Stimulated activated CD4-positive, alpha-beta T cell treated with anti-CD3 and anti-CD28 coated beads, Interleukin-1b, Interleukin-23, amount 100 ng/mL, for 1 hour (primary cell): ENCODE measurements at places on chromosomes 5 and 9.

DNA sequence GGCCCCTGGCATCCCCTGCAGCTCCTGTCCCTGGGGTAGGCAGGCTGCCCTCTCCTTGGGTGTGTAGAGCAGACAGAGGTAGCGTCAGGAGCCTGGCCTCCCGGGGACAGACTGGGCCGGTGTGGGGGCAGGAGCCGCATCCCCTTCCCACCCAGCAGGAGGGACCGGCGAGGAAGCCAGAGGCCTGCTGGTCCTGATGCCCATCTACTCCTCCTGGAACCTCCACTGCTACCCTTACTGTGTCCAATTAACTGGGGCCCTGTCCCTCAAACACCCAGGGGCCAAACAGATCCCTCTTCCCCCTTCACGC, 15.6 kb downstream of the RALGDS start:
- no peak for DNase-seq

GRCh38 chr5:121160591-121160990, 691.1 kb upstream of the FTMT start:
- DNase-seq = no peak

DNA sequence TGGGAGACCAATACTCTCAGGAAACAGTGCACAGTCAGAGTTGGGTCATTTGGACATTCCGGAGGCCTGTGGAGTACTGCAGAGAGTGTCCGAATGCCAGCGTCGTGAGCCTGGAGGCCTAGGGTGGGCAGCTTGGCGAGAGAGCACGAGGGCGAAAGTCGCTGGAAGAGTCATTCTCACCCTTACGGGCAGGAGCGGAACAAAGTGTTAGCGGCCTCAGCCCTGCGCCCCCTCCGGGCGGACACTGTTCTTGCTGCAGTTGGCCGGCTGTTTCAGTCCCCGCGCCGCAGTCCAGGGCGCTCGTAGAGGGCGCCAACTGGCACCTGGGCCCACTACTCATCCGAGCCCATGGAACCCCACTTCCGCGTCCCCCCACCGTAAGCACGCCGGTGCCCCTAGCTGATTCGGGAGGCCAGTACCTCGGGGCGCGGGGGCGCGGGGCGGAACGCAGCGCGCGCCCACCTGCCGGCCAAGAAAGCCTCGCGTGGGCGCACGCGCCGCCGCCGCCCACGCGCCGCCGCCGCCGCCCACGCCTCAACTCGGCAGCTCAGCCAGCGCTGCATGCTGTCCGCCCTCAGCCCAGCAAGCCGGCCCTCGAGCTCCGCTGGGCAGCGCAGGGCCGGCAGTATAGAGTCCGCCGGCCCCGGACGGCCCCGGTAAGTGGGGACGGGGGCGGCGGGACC, 99.7 kb upstream of the CCL21 start:
- no peak for DNase-seq

GRCh38 chr9:108033976-108034964, 544.7 kb upstream of the KLF4 start:
- no peak for DNase-seq
